ENCODE measurements at places on chromosomes 7 and 10. TPM values are rescaled to one million over a fixed set of nuclear protein-coding genes. Genes with fewer than 3 reads are reported as not detected.

The LLCFC1 gene
- not detected for total RNA-seq

The PNLIPRP1 gene
- not detected for total RNA-seq

DNA sequence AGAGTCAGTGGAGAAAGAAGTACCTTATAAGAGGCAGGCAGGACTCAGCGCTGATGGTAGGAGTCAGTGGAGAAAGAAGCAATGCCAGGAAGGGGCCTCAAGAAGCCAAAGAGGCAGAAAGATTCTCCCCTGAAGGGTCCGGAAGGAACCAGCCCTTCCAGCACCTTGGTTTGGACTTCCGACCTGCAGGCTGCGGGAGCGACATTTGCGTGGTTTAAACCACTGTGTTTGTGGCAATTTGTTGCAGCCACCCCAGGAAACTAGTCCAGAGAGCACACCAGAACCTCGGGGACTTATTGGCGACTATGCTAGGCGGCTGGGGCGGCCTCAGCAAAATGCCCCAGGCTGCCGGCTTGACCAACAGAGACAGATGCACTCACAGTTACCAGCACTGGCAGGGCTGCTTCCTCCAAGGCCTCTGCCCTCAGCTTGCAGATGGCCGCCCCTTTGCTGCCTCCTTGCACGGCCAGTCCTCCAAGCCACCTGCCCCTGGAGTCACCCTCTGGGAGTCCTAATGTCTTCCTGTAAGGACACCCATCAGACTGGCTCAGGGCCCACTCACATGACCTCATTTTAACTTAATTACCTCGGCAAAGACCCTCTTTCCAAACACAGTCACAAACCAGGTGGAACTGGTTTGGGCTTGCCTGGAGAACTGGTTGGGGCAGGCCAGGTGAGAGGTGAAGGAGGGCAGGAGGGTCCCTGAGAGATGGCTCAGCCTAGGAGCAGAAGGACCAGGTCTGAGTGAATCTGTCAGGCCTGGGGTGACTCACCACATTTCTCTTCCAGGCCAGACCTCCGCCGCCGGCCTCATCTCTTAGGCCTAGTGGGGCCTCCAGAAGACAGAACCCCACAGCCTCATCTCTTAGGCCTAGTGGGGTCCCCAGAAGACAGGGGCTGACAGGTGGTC, 26.1 kb downstream of the CALML3 start:
- no peak for ATAC-seq

DNA sequence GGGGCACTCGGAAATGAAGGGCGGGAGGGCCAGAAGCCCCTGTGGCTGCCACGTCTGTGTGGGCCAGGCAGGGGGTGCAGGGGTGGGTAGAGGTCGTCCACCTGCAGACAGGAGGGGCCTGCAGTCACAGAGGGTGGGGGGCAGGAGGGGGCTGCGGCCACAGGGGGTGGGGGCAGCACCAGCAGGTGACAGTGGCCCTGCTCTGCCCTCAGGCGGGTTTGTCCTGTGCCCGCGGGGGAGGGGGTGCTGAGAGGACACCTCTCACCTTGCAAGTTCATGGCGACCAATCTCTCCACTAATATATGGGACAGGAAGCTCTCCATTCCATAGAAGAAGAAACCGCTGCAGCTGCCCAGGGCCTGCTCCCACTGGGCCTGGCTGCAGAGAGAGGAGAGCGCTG, 26.6 kb upstream of the NKX6-2 start:
- no peak for ATAC-seq

The UPK3B gene
- total RNA-seq: 0.79 TPM

The RBAK gene
- total RNA-seq: 29.1 TPM

The SCIN gene
- 0.29 TPM for total RNA-seq

The ITPRID1 gene
- total RNA-seq: not detected

The ABCC2 gene
- total RNA-seq: 3.2 TPM

GRCh38 chr7:8291397-8292141, 29.6 kb upstream of the ICA1 start:
- no peak for ATAC-seq

The SKIDA1 gene
- total RNA-seq: 0.95 TPM

DNA sequence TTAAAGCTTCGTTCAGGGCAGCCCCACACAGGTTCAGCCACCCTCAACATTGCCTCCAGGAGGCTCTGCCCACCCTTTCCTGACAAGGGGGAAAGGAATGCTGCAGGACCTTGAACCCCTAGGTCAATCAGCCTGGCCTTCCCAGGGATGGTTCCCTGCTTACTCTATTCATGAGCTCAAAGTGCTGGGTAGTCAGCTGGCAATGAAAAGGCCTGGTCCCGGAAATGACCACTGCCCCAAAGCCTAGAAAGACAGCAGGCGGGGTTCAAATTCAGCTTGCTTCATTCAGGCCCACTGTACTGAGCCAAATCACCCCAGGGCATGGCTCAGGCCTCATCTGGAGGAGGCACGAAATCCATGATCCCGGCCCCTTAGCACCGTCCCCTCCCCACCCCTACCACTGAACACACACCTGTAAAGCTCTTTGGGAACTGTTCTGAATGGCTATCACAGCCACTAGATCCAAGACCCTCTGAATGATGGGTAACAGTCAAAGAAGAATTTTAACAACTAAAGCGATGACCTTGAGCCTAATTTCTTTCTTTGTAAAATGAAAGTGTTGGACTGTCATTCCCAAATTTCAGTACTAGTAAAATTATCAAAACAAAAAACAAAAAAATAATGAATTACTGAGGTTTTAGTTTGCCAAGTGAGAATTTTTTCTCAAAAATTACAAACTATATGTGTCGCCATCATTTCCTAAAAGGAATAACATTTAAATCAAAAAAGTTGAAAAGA, 1.0 kb downstream of the URGCP start:
- no peak for ATAC-seq

GRCh38 chr7:19900118-19900517, 126.7 kb upstream of the TMEM196 start:
- no peak for ATAC-seq

GRCh38 chr7:54847921-54848320, 88.9 kb upstream of the SEC61G start:
- no peak for ATAC-seq

- no peak for ATAC-seq
Observed at GRCh38 chr7:44761207-44762161, 12.8 kb downstream of the ZMIZ2 start.

The MMP21 gene
- total RNA-seq: not detected

GRCh38 chr10:48288661-48289060, 14.2 kb upstream of the FRMPD2 start:
- ATAC-seq: no peak

The SLC29A4 gene
- 3.2 TPM for total RNA-seq

The MOGAT3 gene
- not detected for total RNA-seq

The KNDC1 gene
- total RNA-seq: 0.19 TPM

GRCh38 chr10:103808780-103809179, 46.6 kb downstream of the SH3PXD2A start:
- ATAC-seq: no peak

DNA sequence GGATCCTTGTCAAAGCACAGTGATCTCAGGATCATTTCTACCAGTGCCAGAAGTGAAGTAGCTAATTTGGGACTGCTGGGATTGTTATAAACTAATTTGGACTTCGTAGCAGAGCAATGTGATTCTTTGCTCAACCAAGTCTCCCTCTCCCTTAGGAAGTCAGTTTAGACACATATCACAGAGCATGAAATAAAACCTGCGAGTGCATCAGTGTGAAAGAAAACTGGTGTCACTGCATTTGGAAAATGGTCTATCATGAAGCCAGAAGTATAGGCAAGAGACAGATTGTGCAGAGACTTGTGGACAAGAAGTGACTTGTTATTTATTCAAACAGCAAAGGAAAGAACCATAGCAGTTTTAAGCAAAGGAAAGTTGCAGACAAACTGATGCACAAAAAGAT, 560.5 kb upstream of the NRG3 start:
- no peak for ATAC-seq

- ATAC-seq: no peak
Observed at GRCh38 chr7:39811161-39811614, 138.9 kb upstream of the CDK13 start.

- ATAC-seq: no peak
Observed at GRCh38 chr7:137658190-137658900, 188.4 kb downstream of the DGKI start.

The DENND2A gene
- total RNA-seq: not detected

GRCh38 chr7:105680505-105681187, 99.4 kb upstream of the EFCAB10 start:
- no peak for ATAC-seq

GRCh38 chr7:22216832-22217475, 140.0 kb downstream of the RAPGEF5 start:
- no peak for ATAC-seq

DNA sequence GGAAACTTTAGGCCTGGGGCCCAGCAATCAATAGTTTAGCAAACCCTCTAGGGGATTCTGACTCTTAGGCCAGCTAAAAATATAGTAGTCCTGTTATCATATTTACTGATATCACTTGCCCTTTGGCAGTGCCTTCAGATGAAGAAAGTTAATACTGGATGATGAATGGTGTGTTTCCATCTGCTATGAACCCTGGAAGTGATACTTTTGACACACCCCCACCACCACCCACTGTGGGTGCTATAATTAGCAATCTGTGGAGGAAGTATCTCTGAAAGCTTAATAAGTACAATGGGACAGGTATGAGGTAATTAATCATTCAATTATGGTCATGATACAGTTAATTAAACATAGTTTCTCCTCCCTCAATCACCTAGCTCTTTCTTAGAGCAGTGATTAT, 90.4 kb upstream of the LRRTM3 start:
- ATAC-seq: no peak

The TACC2 gene
- not detected for total RNA-seq

DNA sequence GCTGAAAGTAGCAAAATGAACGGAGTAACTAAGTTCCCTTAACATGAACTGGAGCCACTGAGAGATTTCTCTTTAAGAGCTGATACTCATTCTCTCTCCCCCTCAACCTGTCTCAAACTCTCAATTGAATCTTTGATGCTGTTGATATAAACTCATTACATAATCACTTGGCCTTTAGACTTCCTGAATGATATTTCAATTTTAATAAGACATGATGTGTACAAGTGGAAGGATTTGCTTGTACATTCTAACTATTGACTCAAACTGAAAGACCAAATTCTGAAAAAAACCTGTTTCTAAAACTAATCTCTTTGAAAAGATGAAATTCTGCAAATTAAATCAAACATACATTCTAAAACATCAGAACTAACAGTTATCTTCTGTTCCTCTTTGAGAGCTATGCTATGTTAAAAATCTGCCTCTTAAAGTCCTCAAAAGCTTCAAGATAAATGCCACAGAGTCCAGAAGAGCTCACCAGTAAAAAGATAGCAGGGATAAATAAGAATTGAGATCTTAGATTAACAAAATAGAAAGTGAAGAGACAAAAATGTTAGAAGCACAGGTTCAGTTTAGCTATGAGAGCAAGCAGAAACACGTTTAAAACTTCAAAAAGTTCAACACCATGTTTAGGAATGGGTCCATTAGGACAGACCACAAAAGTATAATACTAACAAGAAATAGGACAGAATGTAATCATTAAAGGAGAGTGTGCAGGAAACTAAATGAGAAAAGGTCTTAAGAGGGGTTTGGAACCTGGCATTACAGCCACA, 46.1 kb downstream of the TNPO3 start:
- peak; percentile 90 for ATAC-seq

The MARCHF5 gene
- total RNA-seq: 31.6 TPM

GRCh38 chr10:77975086-77975666, 48.6 kb upstream of the DLG5 start:
- no peak for ATAC-seq

DNA sequence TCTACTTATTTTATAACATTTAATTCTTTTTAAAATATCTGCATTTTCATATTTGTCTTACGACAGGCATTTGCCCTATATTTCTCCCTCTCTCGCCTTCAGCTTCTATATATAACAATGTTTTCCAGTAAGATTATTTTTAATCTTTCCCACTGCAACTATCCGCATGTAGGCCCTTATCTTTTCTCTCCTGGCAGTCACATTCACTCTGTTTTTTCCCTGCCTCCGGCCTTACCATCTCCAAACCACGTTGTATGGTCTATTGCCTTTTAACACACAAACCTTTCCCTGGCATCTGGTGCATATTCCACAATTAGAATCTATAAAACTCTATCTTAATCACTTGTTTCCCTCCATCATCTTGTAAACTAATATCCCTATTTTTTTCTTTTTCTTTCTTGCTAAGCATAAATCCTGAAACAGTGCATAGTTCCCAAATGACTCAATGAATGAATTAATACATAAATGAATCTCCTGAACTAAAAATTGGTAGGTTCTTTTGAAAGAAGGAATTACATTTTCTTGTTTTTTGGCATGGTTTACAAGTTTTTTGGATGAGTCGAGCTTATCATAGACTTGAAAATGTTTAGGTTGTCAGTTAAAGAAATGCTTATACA, 173.2 kb downstream of the SEMA3A start:
- ATAC-seq: no peak

The MYO1G gene
- total RNA-seq: 316 TPM

DNA sequence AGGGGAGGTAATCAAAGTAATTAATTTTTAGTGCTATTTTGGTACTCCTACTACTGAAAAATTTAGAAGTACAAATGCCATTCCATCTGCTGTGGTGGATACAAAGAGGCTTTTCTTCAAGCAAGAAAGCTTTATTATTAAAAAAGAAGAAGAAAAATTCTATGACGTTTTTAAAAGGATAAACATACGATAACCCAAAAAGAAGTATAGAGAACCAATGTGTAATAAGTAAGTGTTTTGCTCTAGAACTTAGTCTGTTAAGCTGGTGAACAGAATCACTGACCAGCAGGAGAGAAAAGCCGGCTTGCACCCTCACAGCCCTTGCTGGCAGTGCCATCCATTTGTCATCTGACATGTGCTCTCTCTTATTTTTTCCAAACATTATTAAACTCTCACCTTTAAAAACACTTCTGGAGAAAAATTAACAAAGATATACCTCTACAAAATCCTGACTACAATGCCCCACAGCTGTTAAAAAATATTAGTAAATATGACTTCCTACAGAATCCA, 81.5 kb downstream of the SRPK2 start:
- no peak for ATAC-seq

DNA sequence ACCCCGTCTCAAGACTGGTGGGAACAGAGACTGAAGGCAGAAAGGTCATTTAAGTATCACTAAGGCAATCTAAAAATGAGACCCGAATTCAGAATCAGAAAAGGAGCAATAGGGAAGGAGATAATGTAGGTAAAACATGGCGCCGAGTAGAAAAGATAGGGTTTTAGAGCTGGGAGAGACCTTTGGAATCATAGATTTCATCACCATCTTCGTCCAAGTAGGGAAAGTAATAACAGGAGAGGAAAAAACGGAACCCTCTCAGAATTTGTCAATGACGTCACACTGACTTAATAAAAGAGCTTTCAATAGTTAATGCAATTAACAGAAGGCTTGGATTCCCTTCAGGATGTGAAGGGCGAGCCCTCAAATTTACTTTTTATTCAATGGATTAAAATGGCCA, 1.0 kb upstream of the UBN2 start:
- no peak for ATAC-seq

DNA sequence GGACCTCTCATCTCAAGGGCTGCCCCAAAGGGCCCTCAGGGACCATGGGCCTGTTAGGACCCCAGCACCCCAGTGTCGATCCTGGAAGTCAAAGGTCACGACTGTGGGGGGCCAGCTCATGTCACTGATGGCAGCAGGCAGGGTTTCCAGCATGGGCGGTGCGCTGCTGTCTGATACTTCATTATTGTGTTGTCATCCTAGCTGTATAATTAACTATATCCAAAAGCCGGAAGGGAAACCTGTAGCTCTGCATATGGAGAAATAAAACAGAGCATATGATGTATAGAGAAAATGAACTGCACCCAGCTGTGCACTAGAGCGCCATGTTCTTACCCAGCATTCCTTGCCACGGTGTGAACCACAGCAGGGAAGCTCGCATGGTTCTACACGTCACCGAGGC, 196.3 kb downstream of the EBF3 start:
- ATAC-seq: no peak

GRCh38 chr10:129030996-129031843, 435.8 kb upstream of the MGMT start:
- peak; percentile 44 for ATAC-seq

The SMO gene
- not detected for total RNA-seq

- ATAC-seq: no peak
Observed at GRCh38 chr7:95690367-95690947, 81.9 kb upstream of the DYNC1I1 start.
